ENCODE measurements at places on chromosomes 16 and 17.
A peak's percentile ranks its signal among the peaks of the same experiment; 100 is the strongest.

- DNase-seq = no peak
Measured at GRCh38 chr16:2970563-2970962, 1.4 kb downstream of the PAQR4 start.

DNA sequence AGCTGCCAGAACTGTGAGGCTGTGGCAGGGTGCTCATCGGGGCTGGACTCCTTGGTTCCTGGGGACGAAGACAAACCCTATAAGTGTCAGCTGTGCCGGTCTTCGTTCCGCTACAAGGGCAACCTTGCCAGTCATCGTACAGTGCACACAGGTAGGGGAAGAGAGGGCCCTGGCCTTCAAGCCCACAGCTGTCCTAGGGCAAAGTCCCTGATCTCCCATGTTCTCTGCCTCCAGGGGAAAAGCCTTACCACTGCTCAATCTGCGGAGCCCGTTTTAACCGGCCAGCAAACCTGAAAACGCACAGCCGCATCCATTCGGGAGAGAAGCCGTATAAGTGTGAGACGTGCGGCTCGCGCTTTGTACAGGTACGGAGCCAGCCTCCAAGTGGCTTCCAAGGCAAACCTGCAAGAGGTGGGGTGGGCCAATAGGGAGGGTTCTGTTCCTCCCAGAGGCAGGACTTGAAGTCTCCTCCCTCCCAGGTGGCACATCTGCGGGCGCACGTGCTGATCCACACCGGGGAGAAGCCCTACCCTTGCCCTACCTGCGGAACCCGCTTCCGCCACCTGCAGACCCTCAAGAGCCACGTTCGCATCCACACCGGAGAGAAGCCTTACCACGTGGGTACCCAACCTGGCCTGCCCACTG is 3.7 kb downstream of the BCL6B start:
- DNase-seq = no peak

DNA sequence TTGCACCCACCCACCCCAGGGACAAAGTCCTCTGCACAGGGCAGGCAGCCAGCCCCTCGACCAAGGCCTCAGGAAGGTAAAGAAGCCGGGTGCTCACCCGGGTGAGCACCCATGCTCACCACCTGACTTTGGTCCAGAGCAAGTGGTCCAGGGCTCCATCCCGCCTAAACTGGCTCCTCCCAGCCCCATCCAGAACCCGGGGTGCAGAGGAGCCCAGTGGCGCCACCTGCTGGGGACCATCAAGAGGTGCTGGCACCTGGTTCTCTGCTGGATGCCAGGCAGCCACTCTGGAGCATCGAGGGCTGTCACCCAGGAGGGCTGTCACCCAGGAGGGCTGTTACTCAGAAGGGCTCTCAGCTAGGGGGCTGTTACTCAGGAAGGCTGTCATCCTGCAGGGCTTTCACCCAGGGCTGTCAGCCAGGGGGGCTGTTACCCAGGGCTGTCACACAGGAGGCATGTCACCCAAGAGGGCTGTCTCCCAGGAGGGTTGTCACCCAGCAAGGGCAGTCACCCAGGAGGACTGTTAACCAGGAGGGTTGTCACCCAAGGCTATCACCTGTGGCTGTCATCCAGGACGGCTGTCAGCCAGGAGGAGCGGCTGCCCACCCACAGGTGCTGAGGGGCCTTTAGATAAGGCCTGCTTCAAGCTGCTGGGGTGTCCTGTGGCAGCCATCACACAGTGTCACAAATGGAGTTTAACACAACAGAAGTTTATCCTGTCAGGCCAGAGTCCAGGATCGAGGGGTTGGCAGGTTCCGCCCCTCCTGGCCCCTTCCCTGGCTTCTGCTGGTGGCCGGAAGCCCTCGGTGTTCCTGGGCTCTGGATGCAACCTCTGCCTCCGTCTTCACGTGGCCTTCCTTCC is 98.5 kb downstream of the TNFRSF13B start:
- no peak for DNase-seq

GRCh38 chr16:80442779-80443178 is 98.0 kb upstream of the DYNLRB2 start:
- DNase-seq = no peak

DNA sequence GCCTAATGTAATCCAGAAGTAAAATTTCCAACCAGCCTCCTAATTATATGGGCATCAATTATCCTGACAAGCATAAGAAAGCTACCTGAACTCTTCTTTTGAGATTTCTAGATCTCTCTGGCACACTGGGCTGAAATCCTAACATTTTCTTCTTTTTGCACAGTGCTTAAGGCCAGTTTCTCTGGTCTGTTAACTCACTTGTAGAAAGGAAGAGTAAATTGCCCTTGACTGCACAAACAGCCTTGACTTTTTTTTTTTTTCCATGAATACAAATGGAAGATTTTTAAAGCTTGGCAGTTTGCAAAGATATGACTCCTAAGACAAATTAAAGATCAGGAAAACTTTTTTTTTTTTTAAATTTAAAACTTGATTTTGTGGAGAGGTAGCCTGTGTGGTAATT is 291.2 kb upstream of the MON1B start:
- no peak for DNase-seq

- DNase-seq = peak; percentile 50
Measured at GRCh38 chr17:45228763-45229539, 7.3 kb downstream of the FMNL1 start.

DNA sequence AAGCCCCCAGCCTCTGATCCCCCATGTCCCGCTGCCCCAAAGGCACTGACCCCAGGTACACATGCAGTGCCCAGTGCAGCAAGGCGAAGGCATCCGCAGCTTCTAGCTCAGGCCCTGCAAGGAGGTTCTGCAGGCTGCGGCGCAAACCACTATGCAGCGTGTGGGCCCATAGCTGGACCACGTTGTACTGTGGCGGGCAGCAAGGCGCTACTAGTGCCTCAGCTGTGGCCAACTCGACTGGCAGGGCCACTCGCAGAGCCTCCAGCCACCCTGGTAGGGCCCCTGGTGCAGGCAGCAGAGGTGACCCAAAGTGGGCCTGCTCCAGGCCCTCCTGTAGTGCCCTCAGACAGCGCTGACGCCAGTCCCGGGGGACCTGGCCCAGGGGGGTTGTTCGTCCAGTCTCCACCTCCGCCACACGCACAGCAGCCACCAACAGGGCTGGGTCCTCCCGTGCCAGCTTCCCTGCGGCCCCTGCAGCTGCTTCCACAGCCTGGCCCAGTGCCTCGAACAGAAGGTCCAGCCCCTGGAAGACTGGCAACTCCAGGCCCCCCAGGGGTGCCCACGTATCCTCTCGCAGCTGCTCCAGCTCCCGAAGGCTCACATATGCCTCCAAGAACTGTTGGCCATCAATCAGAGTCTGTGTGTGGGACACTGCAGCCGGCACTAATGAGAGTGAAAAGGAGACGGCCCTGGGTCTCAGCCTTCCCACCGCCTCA is 2.6 kb downstream of the EXOC3L1 start:
- DNase-seq = no peak

DNA sequence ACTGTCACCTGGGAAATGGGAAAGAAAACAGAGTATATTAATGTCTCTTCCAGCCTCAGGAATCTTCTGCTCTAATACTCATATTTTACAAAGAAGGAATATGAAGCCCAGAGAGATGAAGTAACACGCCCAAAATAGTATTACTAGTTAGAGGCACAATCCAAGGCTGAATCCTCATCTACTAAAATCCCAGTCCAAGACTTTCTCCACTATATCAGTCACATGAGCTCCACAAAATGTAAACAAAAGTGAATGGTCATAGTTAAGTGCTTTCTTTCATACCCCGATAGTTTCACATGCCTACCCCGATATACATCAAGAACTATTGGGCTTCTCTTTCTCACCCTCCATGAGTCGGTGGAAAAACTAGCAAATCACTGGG is 965 bp downstream of the INTS2 start:
- no peak for DNase-seq

DNA sequence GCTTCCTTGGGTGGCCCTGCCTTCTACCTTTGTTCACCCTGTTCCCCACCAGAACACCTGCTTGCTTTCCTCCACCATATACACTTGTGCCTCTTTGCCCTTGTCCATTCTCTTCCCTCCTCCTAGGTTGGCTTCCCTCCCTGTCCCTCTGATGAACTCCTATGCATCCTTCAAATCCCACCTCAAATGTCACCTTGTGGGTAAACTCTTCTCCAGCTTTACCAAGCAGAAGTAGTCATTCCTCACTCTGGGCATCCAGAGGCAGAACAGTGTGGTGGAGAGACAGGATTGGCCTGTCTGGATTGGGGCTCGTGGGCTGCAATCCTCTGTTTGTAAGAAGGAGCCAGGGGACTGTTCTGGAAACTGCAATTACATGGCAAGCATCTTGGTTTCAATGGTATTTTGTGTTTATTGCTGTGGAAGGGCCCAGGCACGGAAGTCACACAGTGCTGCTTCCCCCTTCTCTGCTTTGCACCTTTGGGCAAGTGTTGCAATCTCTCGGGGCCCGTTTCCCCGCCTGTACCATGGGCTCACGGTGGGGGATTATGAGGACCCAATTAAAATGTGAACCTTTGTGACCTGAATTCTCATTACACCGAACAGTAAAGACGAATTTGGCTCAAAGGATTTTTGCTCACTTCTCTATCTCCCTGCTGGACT is 21.9 kb upstream of the NXPH3 start:
- DNase-seq = no peak

DNA sequence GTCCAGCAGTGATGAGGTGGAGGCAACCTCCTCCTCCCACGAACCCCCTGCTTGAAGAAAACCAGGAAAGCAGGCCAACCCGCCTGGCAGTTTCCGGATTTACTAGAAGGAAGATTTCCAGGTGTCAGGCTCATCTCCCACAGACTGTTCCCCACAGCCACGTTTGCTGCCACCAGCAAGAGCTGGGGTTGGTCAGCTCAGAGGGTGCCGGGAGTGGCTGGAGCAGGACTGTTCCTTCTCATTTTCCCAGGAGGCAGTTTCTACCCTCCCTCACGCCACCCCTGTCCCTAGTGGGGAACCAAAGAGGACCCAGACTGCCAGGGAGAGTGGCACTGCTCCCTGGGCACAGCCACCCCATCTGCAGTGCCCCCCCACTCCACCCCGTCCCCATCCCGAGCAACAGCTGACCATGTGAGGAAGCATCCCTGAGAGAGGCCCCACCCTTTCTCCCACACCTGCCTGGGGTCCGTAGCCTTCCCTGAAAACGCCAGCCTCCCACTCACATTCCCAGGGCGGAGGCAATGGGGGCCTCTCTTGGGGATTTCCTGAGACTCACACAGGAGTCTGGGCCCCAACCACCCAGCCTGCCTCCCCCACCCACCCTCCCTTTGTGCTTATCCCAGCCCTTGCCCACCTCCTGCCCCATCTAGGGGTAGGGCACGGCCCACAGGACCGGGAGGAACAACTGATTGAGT is 5.9 kb downstream of the KRT17 start:
- no peak for DNase-seq

DNA sequence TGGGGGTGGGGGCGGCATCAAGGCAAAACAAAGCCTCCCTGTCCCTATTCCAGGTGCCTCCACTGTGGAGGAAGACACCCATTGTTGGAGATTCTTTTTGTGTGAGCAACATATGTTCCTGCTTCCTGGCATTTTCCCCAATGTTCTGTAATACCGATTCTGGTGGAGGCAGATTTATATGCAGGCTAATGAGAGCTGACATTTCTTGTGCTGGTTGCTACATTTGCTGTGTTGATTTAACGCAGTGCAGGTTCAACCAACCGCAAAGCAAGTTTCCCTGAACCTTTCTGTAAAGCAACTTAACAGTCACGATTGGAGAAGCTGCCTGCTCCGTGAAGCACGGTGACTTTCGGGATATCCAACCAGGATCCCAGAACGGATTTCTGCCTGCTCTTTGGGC is 260.5 kb downstream of the CBLN1 start:
- no peak for DNase-seq

- no peak for DNase-seq
Measured at GRCh38 chr17:83194186-83194561, 114.8 kb downstream of the METRNL start.

DNA sequence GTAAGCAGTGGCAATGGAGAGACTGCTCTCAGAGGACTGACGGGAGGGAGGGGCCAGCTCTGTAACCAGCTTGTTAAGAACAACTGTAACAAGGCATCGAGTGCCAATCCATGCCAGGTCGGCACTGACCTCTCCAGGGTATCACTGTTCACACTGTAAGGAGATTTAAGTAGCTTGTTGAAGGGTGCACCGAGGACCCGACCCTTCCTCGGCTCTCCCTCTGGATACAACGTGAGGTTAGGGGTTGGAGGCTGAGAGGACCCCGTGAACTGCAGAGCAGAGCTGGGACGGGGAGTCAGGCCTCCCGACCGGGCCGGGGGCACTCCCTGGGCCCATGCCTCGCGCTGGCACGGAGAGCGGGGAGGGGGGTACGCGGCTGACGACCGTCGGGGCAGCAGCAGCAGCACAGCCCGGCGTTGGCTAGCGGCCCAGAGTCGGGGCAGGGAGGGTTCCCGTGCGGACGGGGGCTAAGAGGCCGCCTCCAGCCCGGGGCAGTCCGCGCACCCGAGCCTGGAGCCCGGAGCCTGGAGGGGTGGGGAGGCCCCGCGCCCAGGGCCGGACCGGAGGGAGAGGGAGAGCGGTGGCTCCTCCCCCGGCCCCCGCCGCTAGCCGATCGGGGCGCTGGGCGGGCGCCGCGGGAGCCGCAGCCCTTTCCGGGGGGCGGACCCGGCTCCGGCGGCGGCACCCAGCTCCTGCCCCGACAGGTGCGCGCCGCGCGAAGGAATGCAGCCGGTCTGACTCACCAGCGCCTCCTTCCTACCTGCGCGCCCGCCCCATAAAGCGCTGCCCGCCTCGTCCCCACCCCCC is at the start of gene ITGB4:
TSS of gene ITGB4 (plus strand) at position 804 of the 807 bp plus-strand sequence. CDS start 3,245 bp downstream, outside the sequence.
- DNase-seq = no peak

DNA sequence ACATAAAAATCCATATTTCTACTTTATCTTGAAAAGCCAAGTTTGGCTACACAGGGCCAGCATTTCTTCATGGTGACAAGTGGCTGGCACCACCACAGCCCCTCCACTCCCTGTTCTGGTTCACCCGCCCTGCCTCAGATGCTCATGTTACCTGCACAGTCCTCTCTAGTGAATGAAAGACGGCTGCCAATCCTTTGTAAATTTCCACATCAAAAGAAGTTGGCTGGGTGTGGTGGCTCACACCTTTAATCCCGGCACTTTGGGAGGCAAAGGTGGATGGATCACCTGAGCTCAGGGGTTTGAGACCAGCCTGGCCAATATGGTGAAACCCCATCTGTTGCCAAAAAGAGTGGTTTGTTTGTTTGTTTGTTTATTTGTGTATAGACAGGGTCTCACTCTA is 19.9 kb upstream of the CORO1A start:
- no peak for DNase-seq

GRCh38 chr16:57252148-57252721 is 7.2 kb downstream of the ARL2BP start:
- DNase-seq = no peak

GRCh38 chr17:32958418-32958817 is 30.5 kb downstream of the TMEM98 start:
- DNase-seq = no peak
